Stimulated activated CD8-positive, alpha-beta memory T cell treated with anti-CD3 and anti-CD28 coated beads, Interleukin-4, amount 100 ng/mL, for 1 hour (primary cell): ENCODE measurements at places on chromosomes 2 and 18.

DNA sequence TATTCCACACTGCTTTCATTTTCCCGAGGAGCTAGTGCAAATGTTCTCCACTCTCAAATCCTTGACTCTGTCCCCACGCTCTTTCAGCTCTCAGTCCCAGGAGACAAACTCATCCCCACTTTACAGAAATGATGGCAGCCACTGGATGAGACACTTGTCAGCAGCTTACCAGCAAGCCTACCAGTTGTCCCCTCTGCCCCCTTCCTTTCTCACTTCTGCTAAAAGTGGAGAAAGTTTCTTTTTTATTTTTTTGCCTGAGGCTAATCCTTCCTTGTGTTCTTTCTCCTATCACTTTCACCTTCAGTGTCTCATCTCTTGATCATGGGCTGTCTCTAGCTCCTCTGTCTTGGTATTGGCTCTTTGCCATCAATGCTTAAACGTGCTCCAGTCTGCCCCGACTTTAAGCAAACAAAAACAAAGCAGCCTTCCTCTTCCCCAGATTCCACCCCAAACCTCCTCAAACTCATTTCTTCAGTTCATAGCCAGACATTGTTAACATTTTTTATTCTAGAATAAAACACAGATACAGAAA lies 64.5 kb downstream of the TTC32 start:
- no peak for DNase-seq

- DNase-seq: no peak
Observed at GRCh38 chr18:58009166-58009565, 34.9 kb upstream of the NEDD4L start.

GRCh38 chr2:229634601-229635370 lies 79.6 kb downstream of the DNER start:
- DNase-seq: no peak

DNA sequence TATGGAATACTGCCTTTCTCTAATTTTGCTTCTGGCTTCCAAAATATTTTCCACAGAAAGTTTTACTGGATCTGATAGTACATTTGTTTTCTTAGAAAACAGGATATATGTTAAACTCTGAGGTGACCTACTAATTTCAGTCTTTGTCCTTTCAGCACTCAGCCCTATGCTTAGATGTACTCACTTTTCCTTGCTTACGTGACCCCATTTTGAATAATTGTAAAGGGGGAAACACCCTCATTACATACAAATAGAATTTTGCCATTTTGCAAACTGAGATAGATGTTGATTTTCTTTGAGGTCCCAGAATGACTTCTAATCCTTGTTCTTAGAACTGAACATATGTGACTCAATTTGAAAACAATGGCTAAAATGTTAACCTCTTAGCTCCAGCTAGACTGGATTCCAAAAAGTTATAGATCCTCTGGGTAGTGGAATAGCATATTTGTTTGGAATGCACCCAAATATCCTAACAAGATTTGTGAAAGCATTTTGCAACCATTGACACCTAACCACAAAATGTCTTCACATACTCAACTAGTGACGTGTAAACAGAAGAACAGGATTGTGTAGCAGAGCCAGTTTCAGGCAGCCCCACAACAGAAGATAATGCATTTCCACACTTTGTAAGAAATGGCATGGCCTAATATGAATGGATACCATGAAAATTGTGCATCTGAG lies 44.8 kb upstream of the EHBP1 start:
- no peak for DNase-seq

- DNase-seq: no peak
Observed at GRCh38 chr2:141109633-141110032, 1021.2 kb downstream of the LRP1B start.

GRCh38 chr2:215941726-215942125 lies 71.6 kb downstream of the MREG start:
- DNase-seq: no peak

DNA sequence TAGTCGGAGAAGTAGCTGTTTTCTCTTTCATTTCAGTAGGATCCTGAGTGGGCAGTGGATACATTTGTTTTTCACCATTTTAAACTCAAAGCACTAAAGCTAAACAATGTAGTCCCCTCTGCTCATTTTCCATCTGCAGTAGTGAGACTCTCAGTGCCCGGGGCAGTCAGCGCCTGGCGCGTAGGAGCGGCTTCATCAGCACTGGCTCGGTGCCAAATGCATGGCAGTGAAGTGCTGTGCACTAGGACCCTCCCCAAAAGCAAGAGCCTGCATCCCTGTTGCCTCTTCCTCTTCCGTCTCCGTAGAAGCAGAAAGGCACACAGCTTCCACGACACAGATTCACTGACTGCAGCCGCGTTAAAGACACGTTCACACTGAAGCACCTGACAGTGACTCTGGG lies 19.0 kb upstream of the ESPNL start:
- no peak for DNase-seq

DNA sequence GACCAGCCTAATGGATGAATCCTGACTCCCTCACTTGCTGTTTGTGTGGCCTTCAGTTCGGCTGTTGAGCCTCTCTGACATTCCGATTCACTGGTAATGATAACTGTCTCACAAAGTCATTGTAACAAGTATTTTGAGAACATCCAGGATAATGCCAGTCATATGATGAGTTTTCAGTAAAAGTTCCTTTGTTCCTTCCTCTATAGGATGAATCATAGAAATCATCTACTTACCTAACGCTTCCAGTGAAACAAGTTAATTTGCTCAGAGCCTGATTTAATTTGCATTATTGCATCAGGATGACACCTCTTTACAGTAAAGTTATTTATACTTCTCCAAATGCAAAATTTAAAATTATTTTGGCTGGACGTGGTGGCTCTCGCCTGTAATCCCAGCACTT lies 32.0 kb downstream of the RAB31 start:
- no peak for DNase-seq

DNA sequence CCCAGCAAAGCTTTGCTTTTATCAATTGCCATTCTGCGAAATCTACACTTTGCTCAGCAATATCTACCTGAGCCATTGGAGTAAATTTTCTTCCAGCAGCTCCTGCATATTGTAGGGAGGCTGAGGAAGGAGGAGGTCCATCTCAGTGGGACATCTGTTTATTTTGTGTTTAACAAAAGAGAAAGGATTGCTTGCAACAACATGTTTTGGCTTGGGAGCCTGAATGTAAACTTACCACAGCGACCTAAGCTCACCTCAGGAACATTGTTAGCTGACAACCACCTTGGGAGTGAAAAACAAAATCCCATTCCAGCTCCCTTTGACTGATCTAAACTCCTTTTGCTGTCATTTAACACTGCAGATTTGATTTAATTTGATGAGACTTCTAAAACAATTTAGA lies 356.1 kb downstream of the SS18 start:
- DNase-seq: no peak

GRCh38 chr2:180478883-180479282 lies 471.8 kb upstream of the CWC22 start:
- DNase-seq: no peak

GRCh38 chr2:105329561-105330495 lies at the start of gene TGFBRAP1:
TGFBRAP1 (minus strand) TSS chr2:105329735; CDS start chr2:105308301, 21,434 bp downstream.
- peak; percentile 11 for DNase-seq

DNA sequence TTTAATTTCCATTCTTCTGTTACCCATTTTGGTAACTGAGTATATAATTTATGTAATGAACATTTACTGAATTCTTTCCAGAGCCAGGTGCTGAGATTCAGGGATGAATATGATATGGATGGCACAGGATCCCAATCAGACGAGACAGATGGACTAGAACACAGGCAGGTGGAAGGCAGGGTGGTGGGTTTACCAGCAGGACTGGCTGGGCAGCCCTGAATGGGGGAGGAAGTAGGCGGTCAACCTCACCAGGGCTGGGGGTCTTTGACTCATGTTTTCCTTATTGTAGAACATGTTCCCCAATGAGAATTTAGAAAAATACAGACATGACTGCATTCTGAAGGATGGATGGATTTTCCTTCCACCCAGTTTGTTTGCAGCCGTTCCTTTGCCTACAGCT lies 80.3 kb downstream of the CIB4 start:
- no peak for DNase-seq

DNA sequence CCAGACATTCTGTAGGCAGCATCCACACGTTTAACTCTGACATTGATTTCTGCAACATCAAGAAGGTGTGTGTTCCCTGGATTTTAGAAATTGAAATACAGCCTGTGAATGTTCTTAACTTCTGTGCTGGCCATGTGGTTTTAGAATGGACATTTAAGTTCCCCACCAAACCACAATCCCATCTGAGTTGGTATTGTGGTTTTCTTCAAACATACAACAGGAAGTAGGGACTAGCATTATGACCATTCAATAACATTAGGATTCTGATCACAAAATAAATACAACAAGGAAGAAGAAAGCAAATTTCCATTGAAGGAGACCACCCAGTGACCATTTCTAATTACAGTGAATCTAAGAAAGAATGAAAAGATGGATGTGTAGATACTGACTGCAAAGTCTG lies 51.2 kb downstream of the MAP3K20 start:
- no peak for DNase-seq

DNA sequence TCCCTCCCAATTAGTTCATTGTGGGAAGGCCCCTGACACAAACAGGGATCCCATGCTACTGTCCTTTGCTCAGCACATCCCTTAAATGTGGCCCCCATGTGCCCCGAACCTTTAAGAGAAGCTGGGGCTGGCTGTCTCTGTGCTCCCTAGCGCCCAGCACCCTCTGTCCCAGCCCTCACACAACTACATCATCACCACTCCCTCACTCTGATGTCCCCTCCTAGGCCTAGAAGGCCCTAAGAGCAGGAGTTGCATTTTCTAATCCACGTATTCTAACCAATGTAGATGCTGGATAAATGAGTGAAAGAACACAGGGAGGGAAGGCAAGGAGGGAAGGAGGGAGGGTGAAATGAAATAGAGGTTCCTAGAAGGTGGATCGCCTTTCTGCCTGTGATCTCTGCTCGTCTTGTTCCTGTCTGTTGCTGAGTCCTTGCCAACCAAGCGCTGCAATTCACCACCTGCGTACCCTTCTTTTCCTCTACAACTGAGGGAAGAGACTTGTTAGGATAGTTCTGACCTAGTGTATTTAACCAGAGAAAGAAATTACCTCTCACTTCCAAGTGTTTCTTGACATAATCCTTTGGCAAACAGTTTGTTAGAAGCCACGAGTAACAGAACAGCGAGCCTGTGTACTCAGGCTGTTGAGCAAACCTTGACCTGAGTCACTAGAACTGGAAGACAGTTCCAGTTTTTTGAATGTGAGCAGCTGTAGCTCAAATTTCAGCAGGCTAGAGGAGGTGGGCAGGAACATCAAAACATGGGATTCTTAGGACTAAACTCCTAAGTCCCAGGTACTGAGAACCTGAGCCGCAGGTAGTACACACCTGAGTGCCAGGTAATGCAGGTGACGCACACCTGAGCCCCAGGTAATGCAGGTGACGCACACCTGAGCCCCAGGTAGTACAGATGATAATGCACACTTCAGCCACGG lies 181.5 kb upstream of the ID2 start:
- no peak for DNase-seq

DNA sequence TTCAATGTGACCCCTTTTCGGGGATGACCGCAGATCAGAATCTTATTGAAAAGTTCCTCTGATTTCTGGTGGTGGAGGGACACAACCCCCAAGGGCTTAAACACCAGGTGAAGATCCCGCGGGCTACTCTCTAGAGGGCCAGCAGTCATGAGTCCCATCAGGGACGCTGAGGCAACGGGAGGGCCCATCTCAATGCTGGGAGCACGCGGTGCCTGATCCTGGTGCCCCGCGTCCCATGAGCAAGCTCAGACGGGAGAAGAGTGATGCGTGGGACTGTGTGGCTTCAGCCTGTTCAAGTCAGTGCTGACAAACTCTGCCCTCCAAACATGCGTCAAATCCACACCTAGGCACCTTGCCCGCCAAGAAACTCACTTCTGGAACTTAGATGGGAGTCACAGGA lies 224.9 kb downstream of the TWIST2 start:
- DNase-seq: no peak

DNA sequence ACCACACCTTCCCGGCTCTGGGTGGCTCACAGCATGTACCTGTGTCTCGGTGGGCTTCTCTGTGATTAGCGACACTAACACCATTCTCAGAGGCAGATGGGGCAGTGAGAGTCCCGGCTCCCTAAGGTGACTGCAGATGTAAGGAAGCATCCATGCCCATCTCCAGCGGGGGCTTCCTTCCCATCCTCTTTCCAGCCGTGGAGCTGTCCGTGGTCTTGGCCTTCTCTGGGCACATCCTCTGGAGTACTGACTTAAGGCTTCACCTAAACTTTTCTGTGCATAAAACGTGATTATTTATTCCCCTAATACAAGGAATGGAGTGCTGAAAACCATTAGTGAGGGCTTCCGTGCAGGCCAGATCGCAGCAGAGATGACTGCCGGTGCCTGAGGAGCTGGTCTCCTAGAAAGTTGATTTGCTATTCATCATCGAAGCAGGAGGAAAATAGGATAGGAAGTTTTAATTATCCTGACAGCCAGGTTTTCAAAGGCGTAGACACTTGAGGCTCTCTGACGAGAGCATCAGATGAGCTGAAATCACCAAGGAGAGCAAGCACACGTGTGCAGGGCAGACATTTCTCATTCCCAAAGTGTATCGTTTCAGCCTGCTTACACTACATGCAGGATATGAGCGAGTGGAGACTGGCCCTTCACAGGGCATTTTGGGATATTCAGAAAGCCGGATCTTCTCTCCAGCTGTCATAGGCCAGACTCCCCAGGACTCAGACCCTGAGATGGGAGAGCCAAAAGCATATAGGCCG lies 186.1 kb upstream of the SALL3 start:
- no peak for DNase-seq

DNA sequence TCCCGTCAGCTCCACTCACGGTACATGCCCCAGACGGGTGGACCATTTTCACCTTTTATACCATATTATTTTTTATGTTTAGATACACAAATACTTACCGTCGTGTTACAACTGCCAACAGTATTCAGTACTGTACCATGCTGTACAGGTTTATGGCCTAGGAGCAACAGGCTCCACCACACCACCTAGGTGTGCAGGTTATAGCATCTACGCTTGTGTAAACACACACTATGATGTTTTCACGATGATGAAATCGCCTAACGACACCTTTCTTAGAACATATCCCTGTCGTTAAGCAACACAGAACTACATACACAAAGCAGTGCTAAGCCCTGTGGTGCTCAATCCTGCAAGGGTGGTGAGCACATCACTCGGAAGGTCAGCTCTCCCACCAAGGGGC lies 24.5 kb downstream of the NDUFA10 start:
- no peak for DNase-seq

- DNase-seq: no peak
Observed at GRCh38 chr2:60364491-60364890, 189.0 kb downstream of the BCL11A start.

DNA sequence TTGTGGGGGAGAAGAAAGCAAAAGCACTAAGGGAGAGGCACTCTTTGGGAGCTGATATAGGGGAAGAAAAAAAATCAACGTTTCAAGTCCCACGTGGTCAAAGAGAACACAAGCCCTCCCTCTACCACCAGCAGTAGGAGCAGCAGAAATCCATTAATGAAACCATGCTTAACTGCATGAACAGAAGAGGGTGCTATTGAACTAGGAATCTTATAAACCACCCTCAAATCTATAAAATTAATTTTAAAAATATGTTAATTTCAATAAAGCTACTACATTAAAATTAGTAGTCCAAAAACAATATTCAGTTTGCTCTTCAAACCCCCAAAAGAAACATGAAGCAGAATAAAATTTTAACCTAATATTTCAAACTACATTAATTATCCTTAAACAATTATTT lies 147.8 kb downstream of the TMEM18 start:
- DNase-seq: no peak

GRCh38 chr2:132975193-132976105 lies 305.4 kb upstream of the LYPD1 start:
- DNase-seq: no peak

- DNase-seq: no peak
Observed at GRCh38 chr2:233977296-233977837, 60.2 kb downstream of the TRPM8 start.
